ENCODE measurements at places on chromosomes 2 and 18. TPM values are rescaled to one million over a fixed set of nuclear protein-coding genes. Genes with fewer than 3 reads are reported as not detected.
A peak's percentile ranks its signal among the peaks of the same experiment; 100 is the strongest.

- peaks cover 1% of the 10 kb centered on the region for H3K4me1 ChIP-seq
- no peak overlapping the region for H3K4me3 ChIP-seq
- no peaks in the 10 kb centered on the region for H3K36me3 ChIP-seq
Observed at GRCh38 chr18:79373736-79374135, 22.0 kb upstream of the NFATC1 start.

GRCh38 chr2:140650825-140651224 is 1480.0 kb downstream of the LRP1B start:
- H3K4me1 ChIP-seq: no peaks in the 10 kb centered on the region
- H3K4me3 ChIP-seq: no peak overlapping the region
- no peaks in the 10 kb centered on the region for H3K36me3 ChIP-seq
- no peak overlapping the region for H3K27ac ChIP-seq
- H3K27me3 ChIP-seq: no peaks in the 10 kb centered on the region
- peak; percentile 59 for DNase-seq

Gene LAMA1
- total RNA-seq: 18.3 TPM

Gene PARD6G
- 26.9 TPM for total RNA-seq

DNA sequence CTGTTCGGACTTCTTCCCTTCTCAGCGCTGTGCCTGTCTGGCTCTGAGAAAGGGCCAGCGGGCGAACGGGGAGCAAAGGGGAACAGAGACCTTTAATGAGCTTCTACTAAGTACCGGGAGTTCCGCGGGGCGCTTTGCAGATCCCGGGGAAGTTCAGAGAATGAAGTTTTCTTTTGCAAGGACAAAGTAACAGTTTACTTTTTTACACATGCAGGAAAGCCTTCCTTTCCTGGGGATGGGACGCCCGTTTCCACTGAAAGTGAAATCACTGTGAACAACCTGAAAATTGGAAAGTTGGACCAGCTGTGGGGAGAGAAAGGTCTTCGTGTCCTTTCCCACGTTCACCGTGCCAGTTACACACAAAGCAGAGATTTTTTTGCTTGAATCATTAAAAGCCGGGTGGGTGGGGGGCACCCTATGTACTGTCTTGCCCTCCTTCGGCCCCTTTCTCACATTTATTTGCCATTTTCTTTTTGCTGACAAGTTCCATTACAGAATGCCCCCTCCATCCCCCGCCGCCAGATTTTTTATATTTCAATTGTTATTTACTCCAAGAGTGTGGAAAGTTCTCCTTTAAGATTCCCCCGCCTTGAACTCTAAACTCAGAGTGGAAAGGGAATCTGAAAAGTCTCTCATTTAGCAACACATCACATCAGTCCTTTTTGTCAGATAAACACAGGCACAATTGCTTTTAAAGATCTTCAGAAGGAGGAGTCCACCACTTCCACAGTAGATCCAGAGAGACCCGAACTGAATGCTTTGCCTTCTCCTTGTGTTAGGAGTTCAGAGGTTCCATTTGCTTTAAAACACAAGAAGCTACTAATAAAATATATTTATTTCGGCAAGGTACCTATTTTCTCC is 1.1 kb upstream of the FN1 start:
- H3K27me3 ChIP-seq: no peaks in the 10 kb centered on the region
- peaks cover 30% of the 10 kb centered on the region for H3K36me3 ChIP-seq
- no peak for DNase-seq
- peaks cover 29% of the 10 kb centered on the region for H3K4me1 ChIP-seq
- H3K4me3 ChIP-seq: peak overlapping the region; percentile 74
- peak overlapping the region; percentile 99 for H3K27ac ChIP-seq

Gene FIGN
- 30.3 TPM for total RNA-seq

Gene SIX2
- total RNA-seq: 7.4 TPM

- peaks cover 54% of the 10 kb centered on the region for H3K27me3 ChIP-seq
- H3K4me1 ChIP-seq: no peaks in the 10 kb centered on the region
- H3K4me3 ChIP-seq: no peak overlapping the region
- H3K36me3 ChIP-seq: no peaks in the 10 kb centered on the region
Observed at GRCh38 chr2:95022309-95023221, 2.9 kb upstream of the MAL start.

DNA sequence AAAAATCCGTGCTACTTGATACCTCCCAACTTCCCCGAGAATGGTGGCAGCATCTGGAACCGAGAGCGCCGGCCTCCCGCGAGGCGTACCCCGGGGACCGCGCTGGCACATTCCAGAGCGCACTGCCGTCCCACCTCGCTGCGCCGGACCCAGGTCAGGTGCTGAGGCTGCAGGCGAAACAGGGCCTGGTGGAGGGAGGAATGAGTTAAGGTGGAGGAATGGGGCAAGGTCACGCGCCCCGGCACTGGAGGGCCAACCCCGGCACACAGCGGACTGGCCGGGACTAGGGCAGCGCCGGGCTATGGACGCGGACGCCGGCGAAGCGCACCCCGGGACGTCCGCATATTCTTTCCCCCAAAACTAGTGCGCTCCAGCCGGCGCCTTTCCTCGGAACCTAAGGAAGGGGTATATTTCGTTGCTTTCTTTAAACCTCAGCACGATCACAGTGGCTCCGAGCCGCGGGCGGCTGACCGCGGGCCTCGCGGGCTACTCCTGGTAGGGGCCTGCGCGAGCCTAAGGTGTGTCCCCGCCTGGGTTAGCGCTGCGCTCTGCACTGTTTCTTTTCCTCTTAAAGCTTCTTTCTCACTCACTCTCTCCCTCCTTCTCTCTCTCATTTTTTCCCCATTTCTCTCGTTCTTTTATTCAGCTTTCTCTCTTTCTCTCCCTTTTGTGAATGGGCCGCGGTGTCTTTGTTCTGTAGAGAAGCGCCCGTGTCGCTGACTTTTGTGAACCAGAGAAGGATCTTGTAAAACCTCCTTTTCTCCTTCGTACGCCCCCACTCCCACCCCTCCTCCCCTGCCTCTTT is 2.1 kb upstream of the OTX1 start:
- peak overlapping the region; percentile 41 for H3K4me3 ChIP-seq
- H3K36me3 ChIP-seq: no peaks in the 10 kb centered on the region

- no peak overlapping the region for H3K27ac ChIP-seq
- no peaks in the 10 kb centered on the region for H3K27me3 ChIP-seq
- no peak overlapping the region for H3K4me3 ChIP-seq
- H3K36me3 ChIP-seq: no peaks in the 10 kb centered on the region
- no peak for DNase-seq
Observed at GRCh38 chr18:26208977-26209376, 17.3 kb upstream of the TAF4B start.

Gene SULT1C2
- not detected for total RNA-seq

DNA sequence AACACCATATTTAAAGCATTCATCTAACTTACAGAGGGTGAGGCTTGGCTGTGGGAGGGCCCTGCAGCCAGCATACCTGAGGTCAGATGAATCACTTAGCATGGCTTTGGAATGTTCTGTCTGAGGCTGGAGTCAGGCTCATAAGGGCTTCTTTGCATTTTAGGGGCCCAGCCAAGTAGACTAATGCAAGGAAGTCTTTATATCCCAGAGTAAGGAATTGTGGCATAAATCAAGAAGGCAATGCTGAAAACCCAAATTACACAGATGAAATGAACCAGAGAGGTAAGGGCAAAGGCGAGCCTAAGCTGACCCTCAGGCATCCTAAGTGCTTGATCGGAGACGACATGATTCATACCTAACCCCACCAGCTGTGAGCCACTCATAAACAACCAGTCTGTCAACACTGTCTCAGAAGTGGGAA is 383.6 kb downstream of the DCC start:
- no peak for DNase-seq
- H3K27me3 ChIP-seq: no peaks in the 10 kb centered on the region

Gene GPAT2
- total RNA-seq: not detected

DNA sequence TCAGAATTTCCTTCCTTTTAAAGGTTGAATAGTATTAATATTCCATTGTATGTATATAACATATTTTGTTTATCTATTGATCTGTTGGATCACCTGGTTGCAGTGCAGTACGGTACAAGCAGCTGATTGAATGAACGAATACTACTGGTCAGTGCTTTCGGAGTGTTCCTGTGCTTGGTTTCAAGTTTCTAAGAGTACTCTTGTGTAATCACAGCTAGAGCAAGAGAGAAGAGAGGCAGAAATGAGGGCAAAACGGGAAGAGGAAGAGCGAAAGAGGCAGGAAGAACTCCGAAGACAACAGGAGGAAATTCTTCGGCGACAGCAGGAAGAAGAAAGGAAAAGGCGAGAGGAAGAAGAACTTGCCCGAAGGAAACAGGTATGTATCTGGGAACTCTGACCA is 40.3 kb upstream of the KCNJ13 start:
- no peaks in the 10 kb centered on the region for H3K4me1 ChIP-seq
- DNase-seq: no peak
- peaks cover 41% of the 10 kb centered on the region for H3K36me3 ChIP-seq
- no peak overlapping the region for H3K27ac ChIP-seq
- H3K27me3 ChIP-seq: no peaks in the 10 kb centered on the region

DNA sequence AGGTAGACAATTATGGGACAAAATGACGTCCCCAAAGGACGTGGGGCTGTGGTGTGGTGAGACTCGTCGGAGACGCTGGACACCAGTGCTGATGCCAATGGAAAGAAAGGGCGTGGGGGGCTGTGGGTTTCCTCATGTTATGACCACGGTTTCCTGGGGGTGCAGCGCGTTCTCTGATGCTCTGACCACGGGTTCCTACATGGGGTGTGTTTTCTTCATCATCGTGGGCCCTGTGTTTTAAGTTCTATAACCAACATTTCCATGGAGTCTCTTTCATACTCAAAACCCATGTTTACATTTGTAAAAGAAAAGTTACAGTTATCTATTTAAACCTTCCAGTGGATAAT is 141.6 kb downstream of the RTP5 start:
- no peaks in the 10 kb centered on the region for H3K36me3 ChIP-seq
- no peak overlapping the region for H3K4me3 ChIP-seq
- H3K27ac ChIP-seq: no peak overlapping the region

GRCh38 chr2:196289000-196289399 is 117.6 kb upstream of the STK17B start:
- no peaks in the 10 kb centered on the region for H3K27me3 ChIP-seq
- H3K4me1 ChIP-seq: peaks cover 8% of the 10 kb centered on the region
- no peak overlapping the region for H3K4me3 ChIP-seq
- H3K36me3 ChIP-seq: no peaks in the 10 kb centered on the region
- H3K27ac ChIP-seq: no peak overlapping the region

DNA sequence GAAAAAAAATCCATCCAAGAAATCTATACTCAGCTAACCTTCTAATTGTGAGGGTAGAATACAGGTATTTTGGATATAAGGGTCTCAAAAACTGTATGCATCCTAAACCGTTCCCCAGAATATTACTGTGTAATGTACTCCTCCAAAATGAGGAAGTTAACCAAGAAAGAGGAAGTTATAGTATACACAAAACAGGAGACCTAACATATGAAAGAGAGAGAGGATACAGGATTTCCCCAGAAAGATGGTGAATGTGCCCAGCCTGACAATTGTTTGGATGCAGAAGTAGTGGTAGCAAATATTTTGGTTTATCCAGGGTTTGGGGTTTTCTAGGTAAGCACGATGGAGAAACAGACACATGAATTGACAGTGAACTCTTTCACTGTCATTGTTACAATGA is 50.6 kb downstream of the GALNT3 start:
- DNase-seq: no peak
- no peaks in the 10 kb centered on the region for H3K36me3 ChIP-seq
- H3K27ac ChIP-seq: no peak overlapping the region
- no peak overlapping the region for H3K4me3 ChIP-seq
- H3K4me1 ChIP-seq: no peaks in the 10 kb centered on the region

DNA sequence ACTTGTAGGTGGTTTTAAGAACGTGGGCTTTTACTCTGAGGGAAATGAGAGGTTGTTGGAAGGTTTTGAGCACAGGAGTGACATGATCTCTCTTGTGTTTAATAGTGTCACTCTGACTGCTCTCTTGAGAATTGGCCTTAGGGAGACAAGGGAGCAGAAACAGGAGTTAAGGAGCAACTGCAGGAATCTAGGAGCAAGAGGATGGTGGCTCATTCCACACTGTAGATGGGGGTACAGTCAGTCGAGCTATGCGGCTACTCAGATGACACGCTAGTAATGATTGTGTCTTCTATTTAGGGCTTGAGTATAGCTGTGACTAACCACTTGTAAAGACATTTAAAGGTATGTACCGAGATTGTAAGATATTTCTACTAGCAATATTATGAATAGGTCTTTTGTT is 87.4 kb downstream of the RPRM start:
- peaks cover 18% of the 10 kb centered on the region for H3K4me1 ChIP-seq
- no peaks in the 10 kb centered on the region for H3K36me3 ChIP-seq
- no peaks in the 10 kb centered on the region for H3K27me3 ChIP-seq
- no peak overlapping the region for H3K4me3 ChIP-seq

DNA sequence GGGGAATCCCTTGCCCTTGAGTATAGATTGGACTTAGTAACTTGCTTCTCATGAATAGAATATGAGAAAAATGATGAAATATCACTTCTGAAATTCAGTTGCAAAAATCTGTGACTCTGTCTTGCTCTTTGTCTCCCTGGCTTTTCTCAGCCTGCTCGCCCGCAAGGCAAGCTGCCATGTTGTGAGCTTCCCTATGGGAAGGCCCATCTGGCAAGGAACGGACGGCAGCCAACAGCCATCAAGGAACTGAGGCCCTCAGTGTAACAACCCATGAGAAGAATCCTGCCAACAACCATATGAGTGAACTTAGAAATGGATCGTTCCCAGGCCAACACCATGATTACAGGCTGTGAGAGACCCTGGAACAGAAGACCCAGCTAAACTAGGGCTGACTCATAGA is 58.4 kb upstream of the PGAP1 start:
- no peaks in the 10 kb centered on the region for H3K27me3 ChIP-seq
- H3K36me3 ChIP-seq: no peaks in the 10 kb centered on the region
- H3K27ac ChIP-seq: no peak overlapping the region
- H3K4me1 ChIP-seq: peaks cover 17% of the 10 kb centered on the region
- H3K4me3 ChIP-seq: no peak overlapping the region
